Progenitor cell of endocrine pancreas (in vitro differentiated cells): ENCODE measurements at places on chromosomes 2 and 18.
A peak's percentile ranks its signal among the peaks of the same experiment; 100 is the strongest.

DNA sequence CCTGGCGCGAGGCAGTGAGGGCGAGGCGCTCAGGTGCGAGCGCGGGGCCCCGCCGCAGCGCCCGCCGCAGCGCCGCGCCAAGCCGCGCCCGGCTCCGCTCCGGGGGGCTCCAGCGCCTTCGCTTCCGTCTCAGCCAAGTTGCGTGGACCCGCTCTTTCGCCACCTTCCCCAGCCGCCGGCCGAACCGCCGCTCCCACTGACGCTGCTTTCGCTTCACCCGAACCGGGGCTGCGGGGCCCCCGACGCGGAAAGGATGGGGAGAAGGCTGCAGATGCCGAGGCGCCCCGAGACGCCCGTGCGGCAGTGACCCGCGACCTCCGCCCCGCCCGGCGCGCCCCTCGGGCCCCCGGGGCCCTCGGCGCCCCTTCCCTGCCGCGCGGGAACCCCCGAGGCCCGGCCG, 328 bp upstream of the INHBB start:
- no peak for DNase-seq

GRCh38 chr2:45591073-45591472, 20.0 kb downstream of the SRBD1 start:
- DNase-seq: no peak

- DNase-seq: no peak
These were observed 161.0 kb downstream of the ANKRD44 start for GRCh38 chr2:197149546-197149945.

DNA sequence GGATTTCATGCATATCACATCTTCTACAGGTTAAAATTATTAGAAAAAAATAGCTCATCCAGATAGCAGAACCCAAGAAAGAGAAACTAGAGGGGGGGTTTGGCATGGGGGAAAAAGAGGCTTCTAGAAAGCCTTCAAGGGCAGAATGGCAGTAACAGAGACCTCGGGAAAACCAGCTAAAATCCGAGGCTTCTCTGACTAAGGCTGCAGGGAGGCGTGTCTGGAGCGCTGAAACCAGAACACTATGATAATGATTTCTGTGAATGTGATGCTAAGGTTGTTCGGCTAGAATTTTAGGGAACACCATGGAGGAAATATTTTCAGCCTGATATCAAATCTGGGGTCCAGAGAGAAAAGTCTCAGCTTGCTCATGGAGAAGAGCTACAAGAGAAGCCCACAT, 73.0 kb downstream of the ATP8B1 start:
- DNase-seq: no peak

DNA sequence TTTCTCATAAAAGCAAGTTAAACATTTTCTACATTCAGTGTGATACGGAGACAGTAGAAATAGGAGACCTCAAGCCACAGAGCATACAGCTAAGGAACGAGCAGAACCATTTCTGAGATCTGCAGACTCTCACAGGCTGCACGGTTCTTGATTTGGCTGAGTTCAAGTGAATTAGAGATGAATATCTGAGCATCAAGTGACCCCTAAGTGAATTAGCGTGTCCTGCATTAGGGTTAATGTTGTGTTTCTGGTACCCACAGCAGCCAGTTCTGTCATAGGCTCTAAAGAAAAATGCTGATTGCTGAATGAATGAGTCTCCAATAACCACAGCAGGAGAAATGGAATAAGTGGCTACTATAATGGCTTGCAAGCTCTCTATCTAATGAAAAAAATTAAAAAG, 265.9 kb upstream of the SYT4 start:
- no peak for DNase-seq

DNA sequence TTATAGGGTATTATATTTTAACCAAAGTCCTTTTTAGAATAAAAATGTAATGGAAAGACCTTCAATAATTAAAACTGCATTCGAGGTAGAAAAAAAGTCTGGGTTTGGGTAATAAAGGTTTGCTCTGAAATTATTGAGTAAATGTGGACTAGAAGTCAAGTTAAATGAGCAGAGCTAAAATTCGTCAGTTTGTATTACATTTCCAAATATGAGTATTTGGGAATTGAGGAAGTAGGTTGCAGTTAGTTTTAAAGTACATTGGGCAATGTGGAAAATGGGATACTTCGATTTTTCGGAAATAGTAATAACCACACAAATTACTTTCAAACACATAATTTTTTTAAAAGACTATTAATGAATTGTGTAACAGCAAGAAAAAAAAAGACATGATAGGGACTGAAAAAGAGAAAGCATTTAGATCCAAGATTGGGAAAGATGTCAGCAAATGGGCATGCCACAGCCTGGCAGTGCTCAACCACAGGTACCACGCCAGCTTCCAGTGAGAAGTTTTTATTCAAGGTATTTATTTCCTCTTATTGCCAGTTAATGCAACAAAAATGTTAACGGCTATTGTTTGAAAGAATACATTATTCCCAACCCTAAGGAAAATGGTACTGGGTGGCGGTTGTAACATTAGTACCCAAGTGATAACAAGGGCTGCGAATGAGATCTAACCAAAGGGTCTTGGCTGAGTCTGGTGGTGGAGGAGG, 50.0 kb downstream of the TTC39C start:
- DNase-seq: no peak

DNA sequence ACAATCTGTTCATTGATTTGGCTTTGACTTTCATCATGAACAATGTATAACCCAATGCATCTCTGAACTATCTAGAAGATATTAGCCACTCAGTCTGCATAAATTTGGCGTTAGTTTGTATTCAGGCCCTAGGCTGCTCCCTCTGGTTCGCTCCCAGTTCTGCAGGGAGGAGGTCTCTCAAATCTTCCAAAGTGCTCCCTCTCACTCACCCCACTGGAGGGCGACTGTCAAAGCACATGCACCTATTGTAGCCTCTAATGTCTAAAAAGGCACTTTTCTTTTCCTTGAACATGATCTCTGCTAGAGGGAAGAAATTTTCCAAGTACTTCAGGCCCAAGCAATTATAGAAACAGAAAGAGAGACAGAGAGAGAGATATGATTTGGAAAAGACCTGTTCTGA, 291.5 kb downstream of the TDRD15 start:
- no peak for DNase-seq

DNA sequence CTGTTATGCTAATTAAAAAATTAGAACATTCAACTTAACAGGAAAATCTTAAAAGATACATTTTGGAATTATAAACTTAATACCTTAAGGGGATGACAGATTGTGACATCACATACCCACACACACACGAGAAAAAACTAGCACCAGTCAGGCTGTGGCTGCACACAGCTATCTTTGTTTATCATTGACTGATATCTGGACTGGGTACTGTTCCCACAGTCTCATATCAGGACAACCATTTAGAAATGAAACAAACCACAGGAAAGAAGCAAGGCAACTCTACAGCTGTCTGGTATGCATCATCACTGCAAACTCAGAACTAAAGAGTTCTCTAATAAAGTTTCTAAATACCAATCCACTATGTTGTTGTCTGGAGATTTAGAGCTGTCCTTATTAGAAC, 210.9 kb upstream of the SMAD7 start:
- no peak for DNase-seq

- no peak for DNase-seq
These were observed 1.1 kb upstream of the NEDD4L start for GRCh38 chr18:58042826-58043490.

- no peak for DNase-seq
These were observed 728.8 kb upstream of the PIK3C3 start for GRCh38 chr18:41226186-41226585.

GRCh38 chr18:69725009-69725408, 222.7 kb downstream of the CD226 start:
- DNase-seq: no peak

DNA sequence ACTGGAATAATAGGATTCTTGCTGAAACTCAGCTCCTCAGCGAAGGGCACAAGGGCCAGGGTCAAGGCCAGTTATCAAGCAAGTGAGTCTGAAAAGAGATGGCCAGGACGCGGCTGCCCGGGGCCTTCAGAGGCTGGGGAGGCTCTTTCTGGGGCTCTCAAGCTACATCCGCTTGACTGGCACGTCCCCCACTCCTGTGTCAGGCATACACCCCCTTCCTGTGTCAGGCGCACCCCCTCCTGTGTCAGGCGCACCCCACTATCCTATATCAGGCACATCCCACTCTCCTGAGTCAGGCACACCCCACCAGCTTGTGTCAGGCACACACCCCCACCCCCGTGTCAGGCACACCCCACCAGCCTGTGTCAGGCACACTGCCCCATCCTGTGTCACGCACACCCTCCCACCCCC, 91.8 kb downstream of the TPO start:
- DNase-seq: no peak

GRCh38 chr2:31081492-31081891, 56.7 kb downstream of the GALNT14 start:
- no peak for DNase-seq

DNA sequence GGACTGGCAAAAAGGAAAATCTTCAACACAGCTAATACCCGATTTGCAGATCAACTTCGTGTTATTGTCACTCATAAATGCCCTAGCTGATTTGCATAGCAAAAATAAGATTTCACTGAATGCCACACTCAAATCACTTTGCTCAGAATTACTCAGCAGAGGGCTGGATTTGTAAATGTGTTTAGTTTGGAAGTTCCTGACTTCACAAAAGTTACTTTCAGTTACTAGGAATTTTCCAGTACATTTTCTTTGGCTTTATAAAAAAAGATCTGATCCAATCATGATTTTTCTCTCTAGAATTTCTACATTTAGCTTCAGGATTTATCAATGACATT, 433.3 kb upstream of the ID2 start:
- DNase-seq: no peak

- DNase-seq: peak; percentile 7
These were observed 24.1 kb upstream of the TNS1 start for GRCh38 chr2:218026676-218027425.

- DNase-seq: no peak
These were observed 24.2 kb upstream of the SERPINE2 start for GRCh38 chr2:224063298-224063648.

DNA sequence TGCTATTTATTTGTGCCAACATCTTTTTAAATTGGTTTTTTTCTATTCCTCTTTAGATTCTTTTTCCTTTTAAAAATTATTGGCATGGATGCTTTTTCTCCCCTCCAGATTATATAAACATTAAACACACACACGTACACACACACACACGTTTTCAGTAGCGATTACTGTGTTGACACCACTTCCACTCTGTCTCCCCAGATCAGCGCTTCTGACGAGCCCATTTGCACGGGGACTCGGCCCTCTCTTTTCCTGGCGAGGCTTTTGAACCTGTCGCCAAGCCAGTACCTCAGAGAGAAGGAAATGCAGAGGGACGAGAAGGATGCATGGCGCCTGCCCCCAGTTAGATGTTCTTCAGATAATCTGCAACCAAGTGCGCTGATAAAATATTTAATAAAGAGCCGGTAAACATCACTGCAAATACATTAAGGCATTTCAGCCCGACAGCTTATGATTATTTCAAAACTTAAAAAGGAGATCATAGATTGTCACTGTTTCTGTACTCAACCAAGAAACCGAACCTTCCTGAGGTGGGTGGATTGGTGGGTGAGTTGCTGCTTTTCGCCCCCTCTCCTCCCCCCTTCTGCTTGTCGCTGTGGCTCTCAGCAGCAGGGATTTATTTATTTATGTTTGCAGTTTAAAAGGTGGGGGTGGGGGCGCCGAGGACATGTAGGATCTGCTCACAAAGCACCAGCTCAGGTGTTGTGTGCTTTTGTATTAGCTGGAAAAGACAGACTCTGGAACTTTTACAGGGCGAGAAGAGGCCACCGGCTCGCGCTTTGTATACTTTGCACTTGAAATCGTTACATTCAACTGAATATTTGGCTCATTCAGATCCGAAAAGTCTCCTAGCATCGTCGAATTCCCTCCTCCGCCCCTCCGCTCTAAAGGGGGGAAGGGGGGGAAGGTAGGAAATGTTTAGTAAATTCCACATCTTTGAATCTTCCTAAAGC, 787 bp upstream of the TBR1 start:
- DNase-seq: no peak

DNA sequence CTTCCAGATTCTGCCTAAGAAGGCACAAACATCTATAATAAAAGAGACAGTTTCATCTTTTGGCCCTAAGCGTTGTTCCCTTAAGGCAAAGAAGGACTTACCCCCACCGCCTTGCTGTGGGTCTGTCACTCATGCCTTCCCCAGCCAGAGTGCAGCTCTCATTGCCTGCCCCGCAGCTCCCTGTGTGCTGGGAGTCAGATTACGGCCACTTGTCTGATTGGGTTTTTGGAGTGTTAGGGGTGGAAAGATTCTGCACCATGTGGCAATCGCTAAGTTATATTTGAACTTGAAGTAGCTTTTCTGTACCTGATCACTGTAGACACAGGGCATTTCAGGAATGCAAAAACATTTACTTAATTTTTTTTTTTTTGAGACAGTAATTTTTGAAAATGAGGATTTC, at the start of gene AQP4:
AQP4 (minus strand) TSS at position 151 of the 400 bp plus-strand sequence; CDS start at position 133, 18 bp downstream.
- DNase-seq: no peak

- DNase-seq: no peak
These were observed 72.2 kb downstream of the COA5 start for GRCh38 chr2:98535971-98536677.

DNA sequence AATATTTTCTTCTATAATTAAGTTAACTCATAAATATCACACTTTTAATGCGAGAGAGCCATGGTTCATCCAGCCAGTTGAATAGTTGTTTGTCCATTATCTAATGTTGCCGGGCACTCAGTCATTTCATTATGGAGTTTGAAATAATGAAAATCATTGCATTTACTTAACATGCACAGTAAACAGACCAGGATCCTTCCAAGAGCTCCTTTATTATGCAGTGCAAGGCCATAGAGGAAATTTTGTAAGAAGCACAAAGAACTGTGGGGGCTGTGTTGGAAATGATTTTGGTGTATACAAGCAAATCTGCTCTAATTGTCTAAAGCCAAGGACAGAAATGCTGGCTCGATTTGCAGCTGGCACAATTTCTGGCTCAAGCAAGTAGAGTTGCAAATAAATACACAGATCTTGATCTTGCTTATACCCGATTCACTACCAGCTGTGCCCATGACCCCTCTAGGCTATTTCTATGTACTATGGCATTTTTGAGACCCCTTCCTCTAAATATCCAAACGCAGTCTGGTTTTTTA, 400.3 kb upstream of the HNRNPA3 start:
- DNase-seq: no peak

DNA sequence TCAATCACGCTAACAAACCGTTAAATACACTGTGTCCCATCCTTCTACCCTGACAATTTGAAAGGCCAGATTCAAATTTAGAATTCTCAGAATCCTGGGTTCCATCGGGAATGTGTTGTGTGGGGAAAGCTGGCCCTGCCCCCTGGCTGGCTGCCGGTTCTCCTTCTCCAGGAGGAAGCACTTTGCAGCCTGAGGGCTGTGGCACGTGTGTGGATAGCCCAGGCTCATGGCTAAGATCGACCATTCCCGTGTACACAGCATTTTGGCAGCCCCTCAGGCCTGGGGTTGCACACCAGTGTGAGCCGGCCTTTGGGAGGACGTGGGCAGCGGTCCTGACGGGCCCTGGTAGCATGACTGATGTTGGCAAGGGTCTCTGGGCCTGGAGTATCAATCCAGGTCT, 51.0 kb upstream of the ROCK2 start:
- no peak for DNase-seq

GRCh38 chr2:46534589-46534988, 55.2 kb downstream of the TMEM247 start:
- no peak for DNase-seq

- DNase-seq: no peak
These were observed 189.9 kb upstream of the PGAP1 start for GRCh38 chr2:197116306-197116879.
